ENCODE measurements at places on chromosomes 7 and 10. TPM values are rescaled to one million over a fixed set of nuclear protein-coding genes. Genes with fewer than 3 reads are reported as not detected.

The KNDC1 gene
- under 0.01 TPM for total RNA-seq

The HTR7 gene
- 1.0 TPM for total RNA-seq

The GBX1 gene
- total RNA-seq = not detected

The ADAP1 gene
- 3.2 TPM for total RNA-seq

The ACBD5 gene
- total RNA-seq = 12.8 TPM

The COL17A1 gene
- total RNA-seq = 0.98 TPM

The SPDYE6 gene
- total RNA-seq = not detected

- H3K27ac ChIP-seq = no peak overlapping the region
These were observed 8.9 kb upstream of the LRRC18 start for GRCh38 chr10:48948470-48949037.

GRCh38 chr10:103732339-103733044 is 122.9 kb downstream of the SH3PXD2A start:
- H3K36me3 ChIP-seq = no peaks in the 10 kb centered on the region
- no peaks in the 10 kb centered on the region for H3K4me1 ChIP-seq
- no peak for DNase-seq
- no peak overlapping the region for H3K4me3 ChIP-seq
- H3K27ac ChIP-seq = no peak overlapping the region

DNA sequence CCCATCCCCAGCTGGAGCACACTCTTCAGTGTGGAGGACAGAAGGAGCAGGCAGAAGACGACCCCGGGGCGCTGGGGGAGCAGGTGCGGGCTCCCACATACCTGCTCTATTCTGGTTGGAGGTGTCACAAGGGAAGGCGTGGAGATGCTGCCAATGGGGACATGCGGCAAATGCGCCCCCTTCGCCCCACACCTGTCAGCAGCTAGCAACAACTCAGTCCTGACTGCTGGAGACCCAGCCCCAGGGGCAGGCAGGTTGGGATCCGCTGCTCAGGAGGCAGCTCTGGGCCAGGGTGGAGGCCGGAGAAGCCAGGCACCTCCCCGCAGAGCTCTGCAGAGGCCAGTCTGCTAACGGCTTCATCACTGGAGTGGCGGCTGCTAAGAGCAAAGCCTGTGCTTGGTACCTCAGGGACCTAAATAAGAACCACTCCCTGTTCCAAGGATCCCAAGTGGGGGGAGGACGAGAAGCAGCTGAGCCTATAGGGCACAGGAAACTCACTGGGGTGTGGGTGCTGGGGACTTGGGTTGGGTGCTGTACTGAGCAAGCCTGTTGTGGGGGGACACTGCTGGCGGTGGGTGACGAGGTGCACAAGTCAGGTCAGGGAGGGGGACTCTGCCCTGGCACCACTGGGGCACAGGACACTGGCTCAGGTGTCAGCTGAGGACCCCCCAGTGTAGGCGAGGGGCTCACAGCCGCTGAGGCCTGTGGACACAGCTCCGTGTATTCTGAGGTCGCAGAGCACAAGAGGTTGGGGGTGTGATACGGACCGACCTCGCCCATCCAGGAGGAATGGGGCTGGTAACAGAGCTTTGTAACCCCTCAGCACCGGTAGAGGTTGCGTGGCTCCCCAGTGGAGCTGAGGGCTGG is 19.2 kb upstream of the GPR146 start:
- H3K4me3 ChIP-seq = no peak overlapping the region
- no peak for DNase-seq
- H3K36me3 ChIP-seq = no peaks in the 10 kb centered on the region
- no peaks in the 10 kb centered on the region for H3K4me1 ChIP-seq
- H3K27me3 ChIP-seq = no peaks in the 10 kb centered on the region

DNA sequence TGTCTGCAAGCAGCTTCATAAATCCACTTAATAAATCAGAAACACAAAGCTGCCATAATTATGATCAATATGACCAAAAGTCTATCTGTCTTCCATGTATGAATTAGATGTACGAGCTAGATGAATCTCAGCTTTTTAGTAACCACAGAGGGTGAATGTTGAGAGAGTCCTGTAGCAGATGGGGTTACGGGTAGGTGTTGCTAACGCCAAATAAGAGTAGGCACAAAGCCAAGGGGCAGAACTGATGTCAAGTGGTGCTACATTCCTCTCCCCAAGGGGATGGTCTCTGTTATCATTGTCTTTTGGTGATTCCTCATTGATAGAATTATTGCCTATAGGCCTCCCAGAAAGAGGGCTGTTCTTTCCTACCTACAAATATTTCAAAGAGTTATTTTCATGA is 257.8 kb downstream of the PCLO start:
- no peak overlapping the region for H3K4me3 ChIP-seq
- H3K36me3 ChIP-seq = no peaks in the 10 kb centered on the region
- H3K4me1 ChIP-seq = no peaks in the 10 kb centered on the region
- no peak overlapping the region for H3K27ac ChIP-seq

DNA sequence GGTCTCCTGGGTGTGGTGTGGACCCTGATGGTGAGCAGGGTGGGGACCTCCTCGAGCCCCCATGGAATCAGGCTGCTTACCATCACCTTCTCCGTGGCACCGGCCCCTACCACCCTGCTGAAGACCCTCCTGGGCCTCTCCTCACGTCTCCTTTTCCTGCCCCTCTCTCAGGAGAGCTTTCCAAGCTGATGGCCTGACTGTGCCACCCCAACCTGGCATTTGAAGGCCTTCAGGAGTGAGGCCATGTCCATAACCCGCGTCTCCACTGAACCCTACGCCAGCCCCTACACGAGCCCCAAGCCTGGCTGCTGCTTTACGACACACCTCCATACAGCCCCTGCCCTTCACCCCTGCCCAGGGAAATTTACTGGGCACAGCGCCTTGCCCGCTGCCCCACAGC is 55.4 kb downstream of the ZRANB1 start:
- H3K4me1 ChIP-seq = peaks cover 27% of the 10 kb centered on the region
- H3K4me3 ChIP-seq = no peak overlapping the region
- no peak overlapping the region for H3K27ac ChIP-seq
- no peak for DNase-seq
- no peaks in the 10 kb centered on the region for H3K27me3 ChIP-seq
- H3K36me3 ChIP-seq = no peaks in the 10 kb centered on the region

- H3K27ac ChIP-seq = no peak overlapping the region
- no peak overlapping the region for H3K4me3 ChIP-seq
- H3K27me3 ChIP-seq = no peaks in the 10 kb centered on the region
- no peaks in the 10 kb centered on the region for H3K4me1 ChIP-seq
These were observed 1048.8 kb downstream of the GATA3 start for GRCh38 chr10:9103301-9103700.

DNA sequence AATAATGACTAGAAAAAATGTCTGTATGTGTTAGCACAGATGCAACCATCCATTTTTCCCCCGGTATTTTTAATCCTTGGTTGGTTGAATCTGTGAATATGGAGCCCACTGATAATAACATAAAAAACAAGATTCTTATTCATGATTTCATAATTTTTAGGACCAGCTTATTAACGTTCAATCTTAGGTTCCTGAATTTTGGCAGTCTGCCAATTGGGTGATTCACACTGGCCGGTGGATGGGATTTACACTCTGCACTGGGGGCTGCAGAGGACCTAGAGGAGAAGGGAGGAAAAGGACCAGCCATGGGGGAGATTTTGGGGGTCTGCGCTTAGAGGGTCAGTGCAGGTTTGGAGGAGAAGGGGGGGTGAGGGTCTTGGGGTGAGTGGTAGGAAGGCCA is 327.9 kb downstream of the ACTR3B start:
- no peak for DNase-seq
- H3K27ac ChIP-seq = no peak overlapping the region
- no peak overlapping the region for H3K4me3 ChIP-seq
- H3K27me3 ChIP-seq = no peaks in the 10 kb centered on the region

DNA sequence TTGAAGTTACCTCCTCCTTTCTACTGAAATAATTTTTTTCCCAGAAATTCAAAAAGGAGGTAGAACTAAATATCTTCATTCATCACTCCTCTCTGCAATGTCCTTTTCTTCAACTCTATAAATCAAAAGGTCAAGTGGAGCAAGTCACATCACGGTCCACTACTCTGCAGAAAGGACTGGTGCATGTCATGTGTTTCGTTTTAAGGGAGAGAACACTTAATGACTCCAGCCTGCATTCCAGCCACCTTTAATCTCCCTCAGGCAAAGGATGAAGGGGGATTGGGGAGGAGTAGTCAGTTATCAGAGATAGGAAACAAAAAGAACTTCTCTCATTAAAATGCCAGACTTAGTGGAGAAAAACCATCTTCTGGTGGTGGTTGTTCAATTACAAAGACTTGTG is 78.9 kb downstream of the ANK3 start:
- H3K36me3 ChIP-seq = no peaks in the 10 kb centered on the region
- no peaks in the 10 kb centered on the region for H3K27me3 ChIP-seq
- no peaks in the 10 kb centered on the region for H3K4me1 ChIP-seq
- no peak overlapping the region for H3K4me3 ChIP-seq
- no peak overlapping the region for H3K27ac ChIP-seq

GRCh38 chr7:156034397-156034796 is 222.1 kb upstream of the SHH start:
- no peak overlapping the region for H3K4me3 ChIP-seq
- no peak overlapping the region for H3K27ac ChIP-seq
- no peaks in the 10 kb centered on the region for H3K36me3 ChIP-seq

GRCh38 chr7:118259115-118259514 is 34.6 kb downstream of the ANKRD7 start:
- no peaks in the 10 kb centered on the region for H3K36me3 ChIP-seq
- H3K27ac ChIP-seq = no peak overlapping the region
- H3K4me3 ChIP-seq = no peak overlapping the region

DNA sequence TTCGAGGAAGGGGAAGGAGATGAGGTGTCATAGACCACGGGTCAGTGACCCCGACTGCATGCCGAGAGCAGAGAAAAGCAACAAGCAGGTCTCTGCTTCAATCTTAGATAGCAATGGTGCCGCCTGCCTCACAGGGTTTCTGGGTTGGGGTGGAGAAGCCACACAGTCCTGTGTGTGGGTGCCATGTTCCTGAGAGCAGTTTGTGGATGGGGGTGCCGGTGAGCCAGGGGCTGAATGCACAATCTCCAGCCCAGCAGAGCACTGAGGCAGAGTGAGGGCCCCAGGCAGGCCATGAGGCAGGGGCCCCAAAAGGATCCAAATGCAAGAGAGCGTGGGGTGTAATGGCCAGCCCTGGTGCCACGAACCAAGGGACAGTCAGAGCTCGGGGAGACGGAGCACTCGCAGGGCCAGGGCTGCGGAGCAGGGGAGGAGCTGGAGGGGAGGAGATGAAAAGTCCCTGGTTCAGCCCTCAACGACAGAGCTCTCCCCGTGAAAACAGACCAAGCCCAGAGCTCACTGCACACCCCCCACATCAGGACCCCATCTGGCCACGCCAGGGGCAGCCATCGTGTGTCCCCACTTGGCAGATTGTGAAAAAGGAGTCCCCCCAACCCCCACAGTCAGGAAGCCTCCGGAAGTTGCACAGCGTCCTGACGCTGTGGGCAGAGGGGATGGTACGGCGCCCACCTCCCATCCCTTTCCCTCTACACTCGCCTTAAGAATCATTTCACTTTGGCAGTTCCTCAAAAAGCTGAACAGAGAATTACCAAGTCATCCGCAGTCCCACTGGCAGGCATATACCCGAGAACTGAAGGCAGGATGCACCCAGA is 19.9 kb downstream of the WDR86 start:
- no peak overlapping the region for H3K4me3 ChIP-seq
- no peak for DNase-seq
- H3K4me1 ChIP-seq = no peaks in the 10 kb centered on the region
- no peaks in the 10 kb centered on the region for H3K27me3 ChIP-seq
- H3K27ac ChIP-seq = no peak overlapping the region

DNA sequence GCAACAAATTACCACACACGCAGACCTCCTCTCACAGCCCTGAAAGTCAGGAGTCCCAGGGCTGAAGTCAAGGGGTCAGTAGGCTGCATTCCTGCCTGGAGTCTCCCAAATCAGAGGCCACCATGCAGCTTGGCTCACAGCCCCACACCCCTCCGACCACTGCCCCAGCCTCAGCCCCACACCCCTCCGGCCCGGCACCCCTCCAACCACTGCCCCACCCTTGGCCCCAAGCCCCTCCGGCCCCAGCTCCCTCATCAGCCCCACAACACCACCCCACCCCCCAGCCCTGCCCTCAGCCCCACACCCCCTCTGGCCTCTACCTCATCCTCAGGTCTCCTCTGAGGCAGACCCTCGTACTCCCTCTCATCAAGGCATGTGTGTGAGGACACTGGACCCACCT is 85.7 kb downstream of the DIP2C start:
- H3K4me1 ChIP-seq = no peaks in the 10 kb centered on the region
- no peaks in the 10 kb centered on the region for H3K36me3 ChIP-seq
- no peak for DNase-seq
- no peak overlapping the region for H3K27ac ChIP-seq

DNA sequence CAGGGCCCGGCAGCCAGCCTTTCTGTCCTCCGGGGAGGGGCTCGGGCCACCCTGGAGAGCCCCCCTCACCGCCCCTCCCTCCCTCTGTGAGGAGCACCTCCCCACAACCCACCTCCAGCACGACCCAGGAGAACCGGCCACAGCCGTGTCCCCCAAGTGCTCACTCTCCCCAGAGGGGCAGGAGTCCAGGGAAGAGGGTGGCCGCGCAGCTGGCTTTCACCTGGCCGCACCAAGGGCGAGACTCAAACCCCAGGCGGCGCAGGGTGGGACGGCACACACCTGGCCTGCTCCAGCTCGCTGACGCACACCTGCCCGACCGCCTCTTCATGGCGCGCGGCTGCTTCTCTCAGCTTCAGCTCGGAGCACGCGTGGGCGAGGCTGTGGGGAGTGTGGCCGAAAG is 73.4 kb downstream of the CFAP46 start:
- no peak overlapping the region for H3K4me3 ChIP-seq
- H3K27ac ChIP-seq = no peak overlapping the region
- H3K4me1 ChIP-seq = no peaks in the 10 kb centered on the region
- H3K27me3 ChIP-seq = no peaks in the 10 kb centered on the region
- DNase-seq = no peak

DNA sequence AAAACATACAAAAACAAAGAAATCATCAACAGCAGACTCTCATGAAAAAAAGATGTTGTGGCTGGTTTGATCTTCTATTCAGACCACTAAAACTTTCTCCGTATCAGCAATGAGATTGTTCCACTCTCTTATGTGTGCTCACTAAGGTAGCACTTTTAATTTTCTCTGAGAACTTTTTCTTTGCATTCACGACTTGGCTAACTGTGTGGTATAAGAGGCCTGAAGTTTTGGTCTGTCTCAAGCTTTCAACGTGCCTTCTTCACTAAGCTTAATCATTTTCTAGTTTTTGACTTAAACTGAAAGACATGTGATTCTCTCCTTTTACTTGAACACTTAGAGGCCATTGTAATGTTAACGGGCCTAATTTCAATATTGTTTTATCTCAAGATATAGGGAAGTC is 1231.6 kb downstream of the SORCS3 start:
- no peaks in the 10 kb centered on the region for H3K4me1 ChIP-seq
- H3K27me3 ChIP-seq = no peaks in the 10 kb centered on the region
- no peak overlapping the region for H3K27ac ChIP-seq
- no peaks in the 10 kb centered on the region for H3K36me3 ChIP-seq
- DNase-seq = no peak

DNA sequence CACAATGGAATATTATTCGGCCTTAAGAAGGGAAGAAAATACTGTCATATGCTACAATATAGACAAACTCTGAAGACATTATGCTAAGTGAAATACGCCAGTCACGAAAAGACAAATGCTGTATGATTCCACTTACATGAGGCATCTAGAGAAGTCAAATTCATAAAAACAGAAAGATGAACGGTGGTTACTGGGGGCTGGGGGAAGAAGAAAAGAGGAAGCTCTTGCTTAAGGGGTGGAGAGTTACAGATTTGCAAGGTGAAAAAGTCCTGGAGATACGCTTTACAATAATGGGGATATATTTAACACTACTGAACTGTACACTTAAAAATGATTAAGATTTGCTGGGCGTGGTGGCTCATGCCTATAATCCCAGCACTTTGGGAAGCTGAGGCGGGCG is 49.0 kb downstream of the PSMC2 start:
- H3K36me3 ChIP-seq = no peaks in the 10 kb centered on the region
- no peak for DNase-seq
- no peak overlapping the region for H3K27ac ChIP-seq
- no peaks in the 10 kb centered on the region for H3K27me3 ChIP-seq
- no peak overlapping the region for H3K4me3 ChIP-seq

All from uterus (tissue), 4 donors.